Stimulated activated CD8-positive, alpha-beta memory T cell treated with anti-CD3 and anti-CD28 coated beads, Interleukin-15, amount 100 ng/mL, for 24 hours (primary cell): ENCODE measurements at places on chromosomes 1 and 21.

- no peak for DNase-seq
These were observed 1.3 kb upstream of the TTF2 start for GRCh38 chr1:117058810-117059209.

- no peak for DNase-seq
These were observed 48.4 kb downstream of the MAB21L3 start for GRCh38 chr1:116159611-116160010.

DNA sequence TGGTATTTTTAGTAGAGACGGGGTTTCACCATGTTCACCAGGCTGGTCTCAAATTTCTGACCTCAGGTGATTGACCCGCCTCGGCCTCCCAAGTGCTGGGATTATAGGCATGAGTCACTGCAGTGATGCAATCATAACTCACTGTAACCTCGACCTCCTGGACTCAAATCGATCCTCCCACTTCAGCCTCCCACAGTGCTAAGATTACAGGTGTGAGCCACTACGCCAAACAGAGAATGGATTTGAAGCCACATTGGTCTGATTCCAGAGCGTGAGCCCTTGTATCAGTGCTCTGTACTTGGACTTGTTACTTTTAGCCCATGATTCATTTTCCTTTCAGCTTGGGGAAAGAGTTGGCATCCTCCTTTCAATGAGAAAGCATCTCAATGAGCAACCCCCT lies 14.9 kb upstream of the ZNF683 start:
- DNase-seq, result no peak

- no peak for DNase-seq
These were observed 11.3 kb upstream of the VAMP4 start for GRCh38 chr1:171753182-171753581.

GRCh38 chr1:206748348-206749030 lies 22.1 kb upstream of the IL19 start:
- no peak for DNase-seq

DNA sequence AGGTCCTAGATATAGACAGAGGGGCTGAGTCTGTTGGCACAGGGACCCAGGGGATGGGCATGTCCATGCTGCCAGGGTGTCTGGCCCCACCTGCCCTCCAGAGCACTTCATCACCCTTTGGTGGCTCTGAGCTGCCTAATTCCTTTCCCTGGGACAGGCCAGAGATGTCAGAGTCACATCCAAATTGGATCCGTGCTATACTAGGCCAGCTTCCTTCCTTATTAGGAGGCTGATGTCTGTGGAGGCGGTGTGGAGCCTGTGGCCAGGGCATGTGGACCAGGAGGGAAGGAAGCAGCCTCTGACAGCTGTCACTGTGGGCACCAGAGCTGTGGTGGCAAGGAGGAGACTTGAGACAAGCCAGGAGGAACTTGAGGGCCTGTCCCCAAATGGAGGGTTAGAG lies 77.7 kb upstream of the TMEM51 start:
- no peak for DNase-seq

DNA sequence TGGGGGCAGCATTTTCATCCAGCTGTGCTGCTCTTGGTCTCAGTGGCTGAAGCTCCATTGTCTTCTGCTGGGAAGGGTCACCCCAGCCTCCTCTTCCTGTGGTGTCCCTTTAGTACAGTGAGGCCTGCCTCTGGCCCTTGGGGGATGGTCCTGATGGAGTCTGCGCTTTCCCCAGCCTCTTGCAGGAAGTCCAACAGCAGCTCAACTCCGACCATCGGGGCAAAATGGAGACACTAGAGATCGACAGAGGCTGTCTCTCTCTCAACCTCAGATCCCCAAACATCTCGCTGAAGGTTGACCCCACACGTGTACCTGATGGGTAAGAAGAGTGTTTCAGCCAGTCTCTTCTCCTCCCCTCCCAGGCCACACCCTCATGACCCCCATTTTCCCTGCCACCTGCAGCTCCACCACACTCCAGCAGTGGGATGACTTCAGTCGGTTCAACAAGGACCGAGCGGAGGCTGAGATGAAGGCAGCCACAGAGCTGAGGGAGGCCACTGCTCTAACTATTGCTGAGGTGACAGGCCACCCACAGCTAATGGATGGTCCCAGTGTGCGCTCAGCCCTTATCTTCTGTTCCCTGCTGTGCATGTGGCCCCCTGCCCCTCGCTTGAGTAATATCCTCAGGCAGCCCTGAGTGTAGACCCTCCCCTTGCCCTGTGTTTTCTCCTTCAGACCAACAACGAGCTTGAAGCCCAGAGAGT lies 2.0 kb upstream of the ADPRS start:
- DNase-seq, result no peak

- no peak for DNase-seq
These were observed 58.9 kb downstream of the C1orf94 start for GRCh38 chr1:34235594-34235993.

DNA sequence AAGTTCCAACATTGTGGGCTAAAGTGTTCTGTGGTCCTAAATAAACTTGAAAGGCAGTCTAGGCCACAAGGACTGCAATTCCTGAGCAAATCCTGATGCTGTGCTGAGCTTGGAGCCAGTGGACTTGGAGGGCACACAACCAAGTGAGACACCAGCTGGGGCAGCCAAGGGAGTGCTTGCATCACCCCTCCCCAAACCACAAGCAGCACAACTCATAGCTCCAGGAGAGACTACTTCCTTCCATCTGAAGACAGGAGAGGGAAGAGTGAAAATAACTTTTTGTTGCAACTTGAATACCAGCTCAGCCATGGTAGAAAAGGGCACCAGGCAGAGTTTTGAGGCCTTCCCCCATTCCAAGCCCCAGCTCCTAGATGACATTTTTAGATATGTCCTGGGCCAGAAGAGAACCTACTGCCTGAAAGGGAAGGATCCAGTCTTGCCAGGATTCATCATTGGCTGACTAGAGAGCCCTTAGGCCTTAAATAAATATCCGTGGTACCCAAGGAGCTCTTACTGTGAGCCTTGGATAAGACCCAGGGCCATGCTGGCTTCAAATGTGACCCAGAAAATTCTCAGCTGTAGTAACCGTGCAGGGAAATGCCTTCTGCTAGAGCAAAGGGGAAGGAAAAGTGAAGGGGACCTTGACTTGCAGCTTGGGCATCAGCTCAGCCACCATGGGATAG lies 35.4 kb upstream of the LRRC8B start:
- no peak for DNase-seq

- no peak for DNase-seq
These were observed 609.1 kb downstream of the PTPRC start for GRCh38 chr1:199247891-199248290.

- peak; percentile 6 for DNase-seq
These were observed 132.9 kb upstream of the WNT4 start for GRCh38 chr1:22275626-22276395.

- no peak for DNase-seq
These were observed 281.6 kb downstream of the KIF26B start for GRCh38 chr1:245436407-245436806.

DNA sequence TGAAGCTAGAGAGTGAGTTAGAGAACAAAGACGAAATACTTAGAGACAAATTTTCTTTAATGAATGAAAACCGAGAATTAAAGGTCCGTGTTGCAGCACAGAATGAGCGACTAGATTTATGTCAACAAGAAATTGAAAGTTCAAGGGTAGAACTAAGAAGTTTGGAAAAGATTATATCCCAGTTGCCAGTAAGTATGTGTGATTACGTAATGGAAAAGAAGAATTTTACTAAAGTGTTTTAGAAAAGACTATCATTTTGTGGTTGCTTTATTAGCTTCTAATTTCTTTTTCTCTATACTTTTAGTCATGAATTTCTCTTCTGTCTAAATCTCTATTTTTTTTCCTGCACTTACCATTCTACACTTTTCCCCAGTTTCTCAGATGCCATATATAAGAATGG lies 26.7 kb downstream of the CCDC18 start:
- DNase-seq, result no peak

DNA sequence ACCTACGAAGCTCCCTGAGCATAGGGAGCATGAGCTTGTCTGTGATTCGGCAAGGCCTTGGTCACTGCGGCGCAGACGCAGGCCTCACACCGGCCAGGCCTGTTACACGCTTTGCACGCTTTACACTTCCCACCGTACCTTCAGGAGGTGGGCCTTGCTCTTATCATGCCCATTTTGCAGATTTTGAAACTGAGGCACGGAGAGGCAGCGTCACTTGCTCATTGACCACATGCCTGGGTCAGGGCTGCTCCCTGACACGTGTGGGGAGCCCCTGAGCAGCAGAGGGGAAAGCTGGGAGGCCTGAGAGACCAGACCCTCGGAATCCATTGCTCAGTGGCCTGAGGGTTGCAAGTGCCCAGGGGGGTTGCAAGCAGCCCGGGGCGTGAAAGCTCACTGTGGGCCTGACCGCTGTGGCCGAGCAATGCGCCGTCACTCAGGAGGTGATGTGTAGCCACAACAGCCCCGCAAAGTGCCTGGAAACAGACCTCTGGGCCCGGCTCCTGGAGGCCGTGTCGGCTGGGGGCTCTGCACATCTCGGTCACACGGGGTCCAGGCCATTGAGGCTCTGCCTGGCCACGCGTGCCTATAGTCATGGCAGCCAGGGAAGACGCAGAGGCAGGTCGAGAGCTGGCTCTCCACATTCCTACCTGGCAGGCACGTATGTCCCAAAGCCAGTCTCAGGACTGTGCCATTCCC lies 6.9 kb downstream of the ARHGEF16 start:
- DNase-seq, result no peak

- DNase-seq, result no peak
These were observed 2.0 kb downstream of the LRRC41 start for GRCh38 chr1:46301406-46301807.

DNA sequence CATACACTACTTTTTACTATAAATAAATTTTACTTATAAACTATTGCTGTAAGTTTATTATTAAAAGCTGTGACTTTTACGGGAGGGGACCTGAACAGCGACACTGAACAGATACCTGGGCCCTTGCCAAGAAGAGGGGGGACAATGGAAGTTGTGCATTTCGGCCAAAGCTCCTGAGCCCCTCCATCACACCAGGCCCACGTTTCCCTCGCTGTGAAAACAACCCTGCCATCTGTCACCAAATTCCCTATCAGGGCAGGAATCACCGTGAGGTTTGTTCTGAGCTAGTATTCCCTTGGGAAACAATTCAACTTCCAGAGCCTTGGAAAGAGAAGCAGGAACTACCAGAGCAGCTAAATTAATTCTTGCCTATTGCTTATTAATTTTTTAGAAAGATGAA lies 37.0 kb downstream of the VTCN1 start:
- DNase-seq, result no peak

DNA sequence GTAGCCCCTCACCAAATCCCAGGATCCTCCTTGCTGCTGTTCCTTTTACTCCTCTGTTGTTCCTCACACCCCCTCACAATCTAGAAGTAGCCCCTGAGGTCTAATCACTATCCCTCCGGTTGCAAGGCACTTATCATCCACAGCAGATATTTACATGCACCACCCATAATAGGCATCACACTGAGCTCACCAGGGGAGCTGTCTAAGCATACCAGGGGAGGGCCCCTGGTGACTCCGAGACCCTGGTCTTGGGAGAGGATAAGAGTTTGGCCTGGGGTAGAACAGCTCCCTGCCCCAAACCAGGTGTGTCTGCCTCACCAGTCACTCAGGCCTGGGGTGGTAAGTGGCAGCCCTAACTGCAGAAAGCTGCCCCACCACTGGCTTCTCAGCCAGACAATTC lies 37.3 kb upstream of the ZC3H12A start:
- no peak for DNase-seq

- no peak for DNase-seq
These were observed 20.0 kb upstream of the TACSTD2 start for GRCh38 chr1:58597076-58597475.

GRCh38 chr1:39544327-39544726 lies 32.3 kb downstream of the PABPC4 start:
- no peak for DNase-seq

DNA sequence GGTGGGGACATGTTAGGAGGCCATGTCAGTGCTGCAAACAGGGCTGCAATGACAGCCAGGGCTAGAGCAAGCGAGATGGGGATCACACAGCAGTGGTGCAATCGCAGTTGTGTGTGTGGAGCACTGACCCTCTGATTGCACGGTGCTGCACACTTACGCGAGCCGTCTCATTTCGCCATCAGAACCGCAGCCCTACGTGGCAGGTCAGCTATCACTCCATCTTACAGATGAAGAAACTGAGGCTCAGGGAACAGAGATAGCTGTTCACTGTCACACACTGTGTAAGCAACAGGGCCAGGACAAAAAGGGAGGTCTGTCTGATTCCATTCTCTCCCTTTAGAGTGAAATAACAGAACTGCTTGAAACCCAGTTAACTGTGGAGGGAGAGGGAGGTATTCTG lies 104.8 kb upstream of the SLC45A1 start:
- no peak for DNase-seq

- no peak for DNase-seq
These were observed 24.1 kb downstream of the TRIM45 start for GRCh38 chr1:117097443-117097842.

DNA sequence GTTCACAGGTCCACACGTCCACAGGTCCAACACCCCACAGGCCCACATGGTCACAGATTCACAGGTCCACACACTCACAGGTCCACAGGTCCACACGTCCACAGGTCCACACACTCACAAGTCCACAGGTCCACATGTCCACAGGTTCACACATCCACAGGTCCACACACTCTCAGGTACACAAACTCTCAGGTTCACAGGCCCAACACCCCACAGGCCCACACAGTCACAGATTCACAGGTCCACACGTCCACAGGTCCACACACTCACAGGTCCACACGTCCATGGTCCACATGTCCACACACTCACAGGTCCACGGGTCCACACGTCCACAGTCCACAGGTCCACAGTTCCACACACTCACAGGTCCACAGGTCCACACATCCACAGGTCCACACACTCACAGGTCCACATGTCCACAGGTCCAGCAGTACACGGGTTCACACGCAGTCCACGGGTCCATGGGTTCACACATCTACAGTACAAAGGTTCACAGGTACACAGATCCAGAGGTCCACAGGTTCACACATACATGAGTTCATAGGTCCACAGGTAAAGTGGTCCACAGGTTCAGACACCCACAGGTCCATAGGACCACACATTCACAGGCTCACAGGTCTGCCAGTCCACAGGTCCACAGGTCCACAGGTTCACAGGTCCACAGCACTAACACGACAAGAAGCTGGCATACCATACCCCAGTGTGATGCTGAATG lies 39.3 kb upstream of the COL6A2 start:
- DNase-seq, result no peak

GRCh38 chr21:43956670-43957035 lies 55.5 kb upstream of the TRAPPC10 start:
- no peak for DNase-seq

- peak; percentile 26 for DNase-seq
These were observed 23.6 kb downstream of the PTPRU start for GRCh38 chr1:29259802-29260441.

DNA sequence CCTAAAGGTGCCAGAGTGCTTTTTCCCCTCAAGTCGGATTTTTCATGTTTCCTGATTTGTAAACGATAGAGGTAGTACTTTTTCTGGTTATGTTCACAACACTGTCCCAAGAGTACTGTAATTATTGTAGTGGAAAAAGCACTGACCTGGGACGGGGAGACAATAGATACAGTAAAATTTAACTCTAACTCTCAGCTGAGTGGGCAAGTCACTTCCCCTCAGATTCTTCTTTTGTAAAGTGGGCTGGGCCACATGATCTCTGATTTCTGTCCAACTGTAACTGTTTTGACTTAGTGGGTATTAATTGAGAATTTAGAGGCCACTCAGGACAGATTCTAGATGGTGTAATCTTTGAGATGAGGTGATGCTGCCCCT lies 19.1 kb downstream of the MARCKSL1 start:
- DNase-seq, result no peak
